ENCODE measurements at places on chromosomes 3 and 15.

DNA sequence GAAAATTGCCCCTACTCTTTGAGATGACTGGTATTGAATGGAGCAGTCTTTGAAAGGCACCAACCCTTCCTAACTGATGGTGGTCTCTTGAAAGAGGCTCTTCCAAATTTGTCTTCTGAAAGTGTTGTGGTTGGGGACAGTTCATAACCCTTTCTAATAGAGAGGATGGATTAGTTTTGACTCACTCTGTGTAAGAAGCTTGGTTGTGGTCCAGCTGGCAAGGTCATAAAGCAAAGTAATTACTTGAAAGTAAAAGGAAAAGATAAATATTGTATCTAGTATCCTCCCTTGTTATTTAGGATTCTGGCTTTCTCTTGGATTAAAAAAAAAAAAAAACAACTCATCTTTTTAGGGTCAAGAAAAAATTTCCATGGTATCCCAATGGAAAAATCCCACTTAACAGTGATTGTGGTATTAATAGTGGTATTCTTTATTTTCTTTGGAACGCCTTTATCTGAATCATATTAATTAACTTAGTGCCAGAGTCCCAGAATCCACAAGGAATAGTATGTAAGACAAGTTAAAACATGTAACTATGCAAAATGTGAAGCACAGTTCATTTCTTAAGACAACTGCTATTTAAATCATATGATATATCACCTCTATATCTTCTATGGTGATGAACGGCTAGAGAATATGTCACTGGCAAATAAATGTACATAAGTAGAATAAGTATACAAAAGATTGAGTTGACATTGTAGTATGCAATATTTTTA is 469.3 kb upstream of the CDIN1 start:
- DNase-seq, result no peak

GRCh38 chr15:66287461-66288057 is 5.8 kb upstream of the DIS3L start:
- DNase-seq, result no peak

DNA sequence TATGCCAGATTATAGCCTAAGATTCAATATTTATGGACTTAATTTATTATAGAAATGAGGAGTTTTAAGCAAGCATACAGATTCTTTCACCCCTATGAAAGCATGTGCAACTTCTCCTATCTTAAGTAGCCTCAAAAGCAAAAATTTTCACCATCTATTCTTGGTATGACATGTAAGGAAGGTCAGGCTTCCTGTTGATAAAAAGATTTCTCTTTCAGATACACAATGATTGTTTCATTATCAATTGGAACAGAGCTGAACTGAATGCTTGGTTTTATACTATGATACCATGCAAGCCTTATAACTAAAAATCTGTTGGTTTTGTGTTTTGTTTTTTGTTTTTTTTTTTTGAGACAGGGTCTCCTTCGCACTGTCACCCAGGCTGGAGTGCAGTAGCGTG is 3.9 kb downstream of the GRK7 start:
- no peak for DNase-seq

DNA sequence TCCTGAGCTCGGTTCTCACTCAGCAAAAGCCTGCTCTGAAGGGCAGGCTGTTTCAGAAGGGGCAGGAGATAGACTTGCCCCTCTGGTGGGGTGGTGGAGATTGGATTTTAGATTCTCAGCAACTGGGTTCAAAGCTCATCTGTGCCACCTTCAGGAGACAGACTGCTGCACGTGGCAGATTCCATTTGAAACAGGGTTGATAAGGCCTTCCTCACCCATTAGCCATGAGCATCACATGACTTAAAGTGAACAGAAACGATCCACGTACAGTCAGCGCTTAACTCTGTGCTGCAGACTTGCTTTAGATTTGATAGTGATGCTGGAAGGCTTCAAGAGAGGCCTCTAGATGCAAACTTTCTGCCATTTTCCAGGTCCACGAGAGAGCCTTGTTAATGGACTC is 35.0 kb upstream of the MGLL start:
- no peak for DNase-seq

GRCh38 chr3:114846252-114846651 is 300.8 kb downstream of the ZBTB20 start:
- DNase-seq, result no peak

GRCh38 chr3:51605938-51606337 is 65.1 kb upstream of the TEX264 start:
- no peak for DNase-seq

GRCh38 chr15:91304786-91305185 is 204.7 kb downstream of the SV2B start:
- no peak for DNase-seq

DNA sequence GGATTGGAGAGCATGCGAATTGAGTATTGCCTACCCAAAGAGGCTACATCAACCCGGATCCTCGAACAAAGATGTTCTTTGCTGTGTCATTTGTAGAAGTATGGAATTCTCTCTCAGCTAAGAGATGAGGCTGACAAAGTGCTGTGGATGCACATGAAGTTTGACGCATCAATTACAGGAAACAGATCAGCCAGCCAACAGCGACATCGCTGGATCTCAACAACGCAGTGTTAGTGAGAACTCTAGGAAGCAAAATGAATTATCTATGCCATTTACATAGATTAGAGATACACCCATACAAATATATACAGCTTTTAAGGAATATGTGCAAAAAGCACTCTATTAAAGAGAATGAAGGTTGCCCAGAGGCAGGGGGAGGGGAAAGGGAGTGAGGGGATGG is 160.6 kb upstream of the RGMA start:
- DNase-seq, result no peak

DNA sequence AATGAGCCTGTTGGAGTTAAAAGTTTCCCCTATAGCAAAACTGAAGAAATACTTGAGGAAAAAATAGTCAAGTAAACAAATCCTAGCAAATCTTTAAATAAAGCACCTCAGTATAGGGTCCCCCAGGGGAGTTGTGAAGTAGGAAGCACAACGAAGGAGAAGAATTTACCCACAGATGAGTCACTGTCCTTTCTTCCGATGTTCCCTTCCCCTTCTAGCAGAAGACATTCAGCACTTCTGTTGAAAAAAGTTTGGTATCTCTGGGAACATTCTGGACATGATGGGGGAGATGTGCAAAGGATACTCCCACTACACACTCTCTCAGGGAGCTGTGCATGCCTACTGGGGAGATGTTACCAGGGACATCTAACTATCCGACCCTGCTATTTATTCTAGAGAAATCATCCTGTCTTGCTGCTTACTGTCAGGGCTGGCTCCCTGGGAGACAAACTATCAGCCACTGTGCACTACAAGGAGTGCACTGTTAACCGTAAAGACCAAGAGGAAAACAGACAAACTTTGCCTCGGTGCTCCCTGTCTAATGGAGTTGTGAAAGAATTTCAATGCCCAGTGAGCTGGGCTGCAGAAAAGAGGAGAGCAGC is 93.8 kb downstream of the RFTN1 start:
- DNase-seq, result no peak
